ENCODE measurements at places on chromosomes 13 and 19. TPM values are rescaled to one million over a fixed set of nuclear protein-coding genes. Genes with fewer than 3 reads are reported as not detected.

NLRP5 gene
- not detected for total RNA-seq

ZMYM2 gene
- total RNA-seq, result 101 TPM

ZNF626 gene
- total RNA-seq, result 6.6 TPM

MIDN gene
- total RNA-seq, result 305 TPM
